Peyer's patch (tissue), 4 donors: ENCODE measurements at places on chromosomes 1 and 21. TPM values are rescaled to one million over a fixed set of nuclear protein-coding genes. Genes with fewer than 3 reads are reported as not detected.

DNA sequence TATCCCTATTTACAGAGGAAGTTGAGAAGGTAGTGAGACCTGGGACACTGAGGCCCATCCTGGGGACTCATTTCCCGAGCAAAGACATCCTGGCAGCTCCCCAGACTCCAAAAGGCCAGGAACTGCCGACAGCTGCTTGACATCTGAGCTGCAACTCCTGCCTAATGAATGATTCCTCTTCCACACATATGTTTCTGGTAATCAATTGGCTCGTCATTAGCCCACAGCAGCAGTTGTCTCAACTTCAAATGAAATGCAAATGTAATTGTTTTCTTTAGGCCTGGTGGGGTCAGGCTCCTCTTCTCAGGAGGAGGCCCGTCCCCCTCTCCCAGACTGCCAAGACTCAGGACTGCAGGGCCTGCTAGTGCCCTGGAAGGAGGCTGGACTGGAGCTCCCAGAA is 61.8 kb upstream of the DISP3 start:
- H3K4me3 ChIP-seq, result no peak overlapping the region
- H3K27ac ChIP-seq, result no peak overlapping the region
- no peak for DNase-seq
- H3K4me1 ChIP-seq, result no peaks in the 10 kb centered on the region
- H3K27me3 ChIP-seq, result no peaks in the 10 kb centered on the region
- no peaks in the 10 kb centered on the region for H3K36me3 ChIP-seq

DNA sequence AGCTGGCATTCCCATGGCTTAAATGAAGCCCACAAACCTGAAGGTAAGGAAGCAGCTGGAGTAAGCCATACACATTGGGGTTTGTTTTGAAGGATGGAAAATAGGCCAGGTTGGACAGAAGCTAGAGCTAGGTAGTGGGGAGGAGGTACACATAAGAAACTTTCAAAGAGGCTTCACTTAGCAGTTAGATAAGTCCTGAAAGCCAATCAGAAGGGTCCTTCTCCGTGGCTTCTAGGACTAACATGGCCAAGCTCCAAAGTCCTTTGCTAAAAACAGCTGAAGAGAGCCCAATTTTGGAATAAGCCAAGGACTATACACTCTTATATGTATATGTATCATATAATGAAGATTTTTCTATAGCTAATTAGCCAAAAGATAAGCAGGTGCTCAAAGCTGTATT is 1.8 kb downstream of the EYA3 start:
- no peaks in the 10 kb centered on the region for H3K27me3 ChIP-seq
- H3K36me3 ChIP-seq, result no peaks in the 10 kb centered on the region
- H3K27ac ChIP-seq, result no peak overlapping the region
- H3K4me1 ChIP-seq, result peaks cover 14% of the 10 kb centered on the region
- DNase-seq, result no peak

DNA sequence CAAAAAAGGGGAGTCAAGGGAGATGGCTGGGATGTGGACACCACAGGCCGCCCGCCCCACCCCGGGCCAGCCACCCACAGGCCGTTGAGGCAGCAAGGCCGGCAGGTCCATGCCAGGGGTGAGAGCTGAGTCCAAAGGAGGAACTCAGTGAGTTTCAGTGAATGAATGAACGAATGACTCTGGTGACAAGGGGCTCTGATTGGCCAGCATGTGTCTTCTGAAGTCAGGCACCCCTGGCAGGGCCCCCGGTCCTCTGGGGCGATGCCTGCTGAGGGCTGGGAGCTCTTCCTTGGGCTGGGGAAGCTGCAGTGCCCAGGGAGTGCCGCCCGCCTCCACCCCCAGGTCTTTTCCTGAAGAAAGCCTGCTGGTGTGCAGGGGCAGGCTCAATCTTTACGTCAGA is 236.1 kb upstream of the VAMP3 start:
- H3K27me3 ChIP-seq, result no peaks in the 10 kb centered on the region
- no peak overlapping the region for H3K4me3 ChIP-seq
- DNase-seq, result no peak
- no peak overlapping the region for H3K27ac ChIP-seq

DNA sequence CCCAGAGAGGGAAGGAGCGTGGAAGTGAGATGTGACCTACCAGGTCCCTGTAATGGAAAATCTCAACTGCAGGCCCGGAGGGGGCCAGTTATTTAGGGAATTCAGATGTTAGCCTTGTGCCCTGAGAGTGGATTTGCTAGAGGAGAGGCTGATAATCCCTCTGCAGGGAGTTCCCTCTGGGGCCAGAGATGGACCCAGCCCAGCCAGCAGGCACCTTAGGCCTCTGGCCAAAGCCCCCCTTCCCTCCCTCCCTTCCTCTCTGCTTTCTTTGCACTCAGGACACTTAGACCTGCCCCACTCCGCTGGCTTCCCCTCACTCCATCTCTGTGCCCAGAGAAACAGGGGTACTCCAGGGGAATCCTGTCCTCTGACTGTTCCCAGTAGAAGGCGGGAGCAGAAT is 1.5 kb upstream of the ATP1A2 start:
- no peak for DNase-seq
- H3K4me3 ChIP-seq, result no peak overlapping the region

GRCh38 chr1:226870026-226870400 is 403 bp upstream of the PSEN2 start:
- no peak for DNase-seq
- peak overlapping the region; percentile 82 for H3K4me3 ChIP-seq
- no peaks in the 10 kb centered on the region for H3K36me3 ChIP-seq
- no peaks in the 10 kb centered on the region for H3K4me1 ChIP-seq
- H3K27ac ChIP-seq, result peak overlapping the region; percentile 79

The BTBD8 gene
- total RNA-seq, result 4.5 TPM

The GPATCH2 gene
- 26.3 TPM for total RNA-seq

The VSIG8 gene
- total RNA-seq, result 0.85 TPM
